NCI-H1092 treated with DMSO at 0.1 percent for 48 hours (cell line): ENCODE measurements at places on chromosomes 6 and 20.

DNA sequence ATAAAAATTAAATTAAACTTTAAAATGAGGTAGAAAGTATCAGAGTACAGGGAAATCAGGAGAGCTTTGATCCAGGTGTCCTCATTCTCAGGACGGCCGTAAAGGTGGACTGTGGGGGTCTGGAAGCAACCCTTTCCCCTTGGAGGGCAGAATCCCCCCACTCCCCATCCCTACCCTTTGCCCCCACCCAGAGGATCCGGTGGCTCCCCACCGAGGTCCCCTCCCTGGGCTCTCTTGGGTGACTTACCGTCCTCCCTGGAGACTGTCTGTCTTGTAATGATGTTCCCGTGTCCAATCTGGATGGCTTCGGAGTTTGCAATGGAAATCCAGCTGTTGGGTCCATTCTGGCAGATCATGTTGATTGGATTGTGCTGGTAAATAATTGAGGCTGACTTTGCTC, 7.3 kb downstream of the ZBP1 start:
- no peak for DNase-seq

- no peak for DNase-seq
Measured at GRCh38 chr6:105474234-105474633, 71.4 kb upstream of the PREP start.

GRCh38 chr6:78810698-78811097, 56.7 kb upstream of the IRAK1BP1 start:
- DNase-seq, result no peak

DNA sequence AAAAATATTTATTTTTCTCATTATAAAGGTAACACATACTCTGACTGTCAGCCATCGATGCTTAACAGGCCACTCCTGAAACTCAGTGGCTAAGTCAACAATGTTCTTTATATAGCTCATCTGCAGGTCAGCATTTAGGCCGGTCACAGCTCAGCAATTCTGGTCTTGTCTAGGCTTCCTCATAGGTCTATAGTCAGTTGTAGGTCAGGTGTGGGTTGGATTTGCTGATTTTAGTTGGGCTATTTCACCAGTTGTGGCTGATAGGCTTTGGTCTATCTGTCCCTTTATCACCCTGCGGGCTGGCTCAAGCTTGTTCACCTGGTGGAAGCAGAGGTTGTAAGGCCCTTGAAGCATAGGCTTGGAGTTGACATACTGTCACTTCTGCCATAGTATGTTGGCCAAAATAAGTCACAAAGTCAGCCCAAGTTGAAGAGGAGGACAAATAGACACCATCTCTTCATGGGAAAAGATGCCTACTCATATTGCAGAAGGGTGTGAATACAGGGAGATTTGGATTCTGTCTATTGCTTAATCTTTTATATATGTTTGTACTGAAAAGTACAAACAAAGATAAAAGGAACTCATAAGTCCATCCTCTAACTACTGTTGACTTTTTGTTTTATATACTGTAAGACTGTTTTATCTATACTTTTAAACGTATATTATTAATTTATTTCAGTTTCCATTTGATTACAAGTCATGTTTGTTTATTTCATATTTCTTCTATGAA, 75.0 kb downstream of the BCKDHB start:
- DNase-seq, result no peak

GRCh38 chr20:48034751-48035150, 249.5 kb upstream of the SULF2 start:
- no peak for DNase-seq

DNA sequence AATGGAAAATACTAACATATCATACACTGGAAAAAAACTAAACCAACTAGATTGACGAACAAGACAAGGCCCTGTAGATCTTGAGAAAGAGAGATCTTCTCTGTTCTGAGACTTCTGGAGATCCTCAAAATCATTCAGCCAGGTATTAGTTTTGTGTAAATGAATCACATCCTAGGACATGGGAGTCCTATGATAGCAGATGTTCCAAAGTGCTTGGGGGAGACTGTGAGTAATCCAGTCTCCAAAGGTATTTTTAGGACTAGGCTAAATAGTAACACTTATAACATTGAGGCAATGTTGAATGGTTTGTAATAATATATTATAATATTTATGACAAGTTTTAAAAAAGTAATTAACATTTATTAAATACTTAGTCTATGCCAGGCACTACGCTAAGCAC, 275.0 kb downstream of the BTBD9 start:
- no peak for DNase-seq
